Effector memory CD4-positive, alpha-beta T cell (primary cell): ENCODE measurements at places on chromosomes 6 and 20.

GRCh38 chr20:62190639-62191411, 8.0 kb downstream of the MTG2 start:
- no peak for DNase-seq

GRCh38 chr20:32664678-32665159, 9.0 kb downstream of the C20orf203 start:
- no peak for DNase-seq

DNA sequence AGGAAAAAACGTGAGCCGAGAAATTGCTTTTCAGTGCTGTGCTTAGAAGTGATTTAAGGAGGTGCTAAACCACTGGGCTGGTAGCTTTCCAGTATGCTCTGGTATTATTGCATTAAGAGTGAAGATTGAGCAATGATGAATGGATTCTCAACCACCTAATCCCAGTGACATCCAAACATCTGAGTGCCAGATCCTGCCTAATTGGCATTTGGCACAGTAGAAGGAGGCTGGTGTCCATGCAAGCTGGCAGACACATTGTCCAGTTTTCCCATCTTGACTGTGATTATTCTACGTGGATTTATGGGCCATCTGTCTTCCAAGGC, 398.0 kb upstream of the PLCB4 start:
- no peak for DNase-seq

DNA sequence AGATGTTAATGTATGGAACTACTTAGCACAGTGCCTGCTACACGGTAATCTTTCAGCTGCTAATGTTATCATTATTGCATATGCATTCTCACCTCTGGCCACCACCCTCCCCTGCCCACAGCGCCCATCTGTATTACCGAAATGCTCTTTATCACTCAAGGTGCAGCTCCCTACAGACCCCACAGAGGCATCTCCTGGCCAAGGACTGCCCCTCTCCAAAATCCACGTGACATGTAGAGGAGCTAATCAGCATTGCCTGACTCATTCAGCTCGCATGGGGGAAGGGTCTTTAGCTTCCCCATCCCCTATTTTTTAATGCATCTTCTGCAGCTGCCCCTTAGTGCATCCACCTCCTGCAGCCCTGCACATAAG, 41.8 kb downstream of the SLC22A23 start:
- DNase-seq = no peak

- DNase-seq = no peak
These were observed 73.3 kb downstream of the OTOR start for GRCh38 chr20:16821211-16822089.

DNA sequence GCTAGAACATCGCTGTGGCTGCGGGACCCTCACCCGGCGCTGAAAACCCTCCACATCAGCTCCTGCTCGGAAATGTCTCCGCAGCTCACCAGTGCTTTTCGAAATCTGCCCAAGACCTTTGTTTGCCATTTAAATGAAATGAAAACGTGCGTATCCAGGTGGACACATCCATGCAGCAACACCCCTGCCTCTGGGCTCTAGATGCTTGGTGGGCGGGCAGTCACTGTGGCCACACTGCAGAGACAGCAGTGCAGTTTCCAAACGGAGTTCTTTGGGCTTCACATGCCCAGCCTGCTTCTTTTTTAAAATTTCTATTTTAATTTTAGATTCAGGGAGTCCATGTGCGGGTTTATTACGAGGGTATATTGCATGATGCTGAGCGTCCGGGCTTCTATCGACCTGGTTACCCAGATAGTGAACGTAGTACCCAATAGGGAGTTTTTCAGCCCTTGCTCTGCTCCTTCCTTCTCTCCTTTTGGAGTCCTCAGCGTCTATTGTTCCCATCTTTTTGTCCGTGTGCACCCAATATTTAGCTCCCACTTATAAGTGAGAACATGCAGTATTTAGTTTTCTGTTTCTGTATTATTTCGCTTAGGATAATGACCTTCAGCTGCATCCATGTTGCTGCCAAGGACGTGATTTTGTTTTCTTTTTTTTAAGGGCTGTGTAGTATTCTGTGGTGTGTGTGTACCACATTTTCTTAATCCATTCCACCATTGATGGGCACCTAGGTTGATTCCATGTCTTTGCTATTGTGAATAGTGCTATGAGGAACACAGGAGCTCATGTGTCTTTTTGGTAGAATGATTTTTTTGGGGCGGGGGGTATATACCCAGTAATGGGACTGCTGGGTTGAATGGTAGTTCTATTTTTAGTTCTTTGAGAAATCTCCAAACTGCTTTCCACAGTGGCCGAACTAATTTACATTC, 4.8 kb upstream of the TUBB2B start:
- no peak for DNase-seq

GRCh38 chr20:44910690-44911262, 916 bp downstream of the PABPC1L start:
- DNase-seq = no peak

DNA sequence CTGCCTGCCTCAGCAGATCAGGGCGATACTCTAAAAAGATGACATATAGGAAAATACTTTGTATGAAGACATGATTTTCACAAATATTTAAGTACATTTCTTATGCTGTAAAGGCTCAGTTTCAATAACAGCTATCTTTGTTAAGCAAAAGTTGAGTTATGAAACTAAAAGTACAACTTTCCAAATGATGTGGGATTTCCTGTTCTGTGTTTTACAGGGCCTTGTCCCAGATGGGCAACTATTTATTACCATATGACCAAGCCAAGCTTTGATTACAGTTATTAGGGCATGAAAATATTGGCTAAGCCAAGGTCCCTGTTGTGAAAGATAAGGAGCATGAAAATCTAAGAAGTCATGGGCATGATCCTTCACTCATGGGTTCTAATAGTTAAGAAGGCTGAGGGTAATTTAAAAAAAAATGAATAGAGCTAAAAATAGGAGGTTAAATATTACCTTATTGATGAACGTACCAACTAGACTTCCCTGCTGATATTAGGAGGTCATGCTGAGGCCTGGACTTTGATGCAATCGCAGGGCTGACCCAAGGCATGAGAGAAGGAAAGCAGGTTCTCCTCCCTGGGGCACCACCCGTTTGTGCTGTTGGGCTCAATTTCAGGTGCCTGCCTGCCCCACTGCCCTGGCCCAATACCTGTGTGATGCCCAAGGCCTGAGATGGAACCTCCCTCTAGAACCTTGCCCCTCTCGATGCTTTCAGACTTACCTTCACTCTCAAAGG, 294.4 kb upstream of the PRDM1 start:
- no peak for DNase-seq

GRCh38 chr20:24289737-24290481, 179.5 kb upstream of the SYNDIG1 start:
- DNase-seq = no peak

DNA sequence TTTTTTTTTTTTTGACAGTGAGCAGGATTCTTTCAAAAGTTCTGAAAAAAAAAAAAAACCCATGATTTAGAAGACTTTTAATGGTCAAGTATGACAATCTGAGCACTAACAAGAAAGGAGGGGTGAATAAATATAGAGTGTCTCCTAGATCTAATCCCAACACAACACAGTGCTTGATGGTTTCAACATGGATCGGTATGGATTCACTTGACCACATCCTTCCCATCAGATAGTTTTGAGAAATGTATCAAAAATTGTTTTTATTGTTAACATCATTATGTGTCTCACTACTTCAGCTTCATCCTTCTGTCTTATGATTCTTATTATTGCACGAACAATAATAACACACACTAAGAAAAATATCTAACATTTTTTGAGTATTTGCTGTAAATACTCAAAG, 21.0 kb downstream of the KIF13A start:
- no peak for DNase-seq
